ENCODE measurements at places on chromosomes 3 and 15. TPM values are rescaled to one million over a fixed set of nuclear protein-coding genes. Genes with fewer than 3 reads are reported as not detected.

Gene HYAL1
- polyA plus RNA-seq, result 3.7 TPM

Gene B3GALNT1
- 17.0 TPM for polyA plus RNA-seq

Gene P2RY14
- polyA plus RNA-seq, result 0.79 TPM

Gene GPR62
- polyA plus RNA-seq, result 0.18 TPM

Gene RPLP1
- 1,127 TPM for polyA plus RNA-seq

Gene GUCA1C
- polyA plus RNA-seq, result 1.1 TPM

DNA sequence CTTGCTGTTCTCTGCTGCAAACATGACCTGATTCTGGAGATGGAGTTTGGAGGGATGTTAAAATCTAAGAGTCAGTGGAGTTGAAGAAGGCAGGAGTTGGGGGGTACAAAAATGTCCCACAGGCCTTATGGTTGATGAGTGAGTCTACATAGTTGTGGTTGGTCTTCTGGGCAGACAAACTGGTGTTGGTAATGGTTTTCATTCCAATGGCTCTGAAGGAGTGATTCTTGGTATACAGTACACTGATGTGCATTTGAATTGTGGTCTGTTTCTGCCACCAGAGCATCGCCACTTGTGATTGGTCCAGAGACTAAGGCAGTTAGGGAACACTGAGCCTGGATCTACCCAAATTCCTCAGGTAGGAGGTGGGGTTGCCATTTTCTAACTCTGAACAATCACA is 514.1 kb upstream of the CFAP20DC start:
- DNase-seq, result no peak
- no peaks in the 10 kb centered on the region for H3K36me3 ChIP-seq
- H3K4me1 ChIP-seq, result no peaks in the 10 kb centered on the region
- no peak overlapping the region for H3K27ac ChIP-seq
- no peak overlapping the region for H3K4me3 ChIP-seq

DNA sequence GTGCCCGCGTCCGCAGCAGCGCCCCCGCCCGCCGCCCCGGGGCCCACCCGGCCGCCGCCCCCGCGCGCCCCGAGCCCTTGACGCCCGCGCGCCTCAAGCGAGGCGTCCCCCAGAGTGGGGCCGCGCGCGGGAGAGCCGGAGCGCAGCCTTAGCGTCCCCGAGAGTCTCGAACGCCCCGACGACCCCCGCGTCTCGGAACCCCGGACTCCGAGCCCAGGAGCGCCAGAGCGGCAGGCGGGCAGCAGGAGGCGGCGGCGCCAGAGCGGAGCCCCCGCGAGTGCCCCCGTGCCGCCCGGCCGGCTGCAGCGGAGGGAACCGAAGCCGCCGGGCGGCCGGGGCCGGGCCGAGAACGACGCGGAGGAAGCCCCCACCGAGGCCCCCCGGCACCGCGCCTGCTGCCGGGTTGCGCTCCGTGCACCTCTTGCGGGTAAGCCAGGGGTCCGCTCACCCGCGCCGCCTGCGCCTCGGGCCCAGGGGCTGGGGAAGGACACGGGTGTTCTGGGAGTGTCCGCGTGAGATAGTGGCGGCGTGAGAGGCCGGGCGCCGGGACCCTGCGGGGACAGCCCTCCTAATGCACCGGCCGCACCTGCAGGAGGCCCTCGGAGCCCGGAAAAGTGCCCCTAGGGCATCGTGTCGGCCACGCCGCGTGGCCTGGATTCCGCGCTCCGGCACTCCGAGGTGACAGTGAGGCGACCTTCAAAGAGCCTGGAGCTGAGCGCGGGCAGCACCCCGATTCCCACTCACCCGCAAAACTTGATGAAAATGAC is 52.0 kb upstream of the ULK4 start:
- H3K27me3 ChIP-seq, result no peaks in the 10 kb centered on the region
- peak overlapping the region; percentile 75 for H3K4me3 ChIP-seq
- H3K4me1 ChIP-seq, result peaks cover 21% of the 10 kb centered on the region
- H3K27ac ChIP-seq, result peak overlapping the region; percentile 73
- no peaks in the 10 kb centered on the region for H3K36me3 ChIP-seq

DNA sequence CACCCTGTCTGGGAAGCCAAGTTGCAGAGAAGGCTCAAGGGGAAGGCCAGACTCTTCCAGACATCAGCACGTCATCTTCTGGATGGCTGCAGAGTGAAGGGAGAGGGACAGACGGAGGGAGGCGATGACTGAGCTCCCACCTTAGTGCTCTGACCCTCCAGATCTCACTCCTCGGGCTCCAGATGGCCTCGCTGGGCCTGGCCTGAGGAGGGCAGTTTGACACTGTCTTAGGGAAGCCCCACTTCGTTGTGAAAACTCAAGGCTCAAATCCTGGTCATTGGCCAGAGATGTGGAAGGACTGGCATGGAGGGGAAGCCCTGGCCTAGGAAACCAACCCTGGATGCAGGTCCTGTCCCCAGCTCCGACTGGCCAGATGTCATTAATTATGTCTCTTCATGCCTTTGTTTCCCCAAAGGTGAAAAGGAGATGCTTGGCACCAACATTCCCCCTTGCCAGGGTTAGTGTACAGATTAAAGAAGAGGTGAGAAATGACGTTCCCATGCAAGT is 70.4 kb downstream of the ADCY5 start:
- no peak overlapping the region for H3K4me3 ChIP-seq
- H3K27me3 ChIP-seq, result no peaks in the 10 kb centered on the region
- H3K4me1 ChIP-seq, result peaks cover 30% of the 10 kb centered on the region
- H3K36me3 ChIP-seq, result no peaks in the 10 kb centered on the region
- no peak overlapping the region for H3K27ac ChIP-seq
- no peak for DNase-seq

- no peaks in the 10 kb centered on the region for H3K36me3 ChIP-seq
- no peak for DNase-seq
- H3K4me3 ChIP-seq, result no peak overlapping the region
- H3K27me3 ChIP-seq, result no peaks in the 10 kb centered on the region
Observed at GRCh38 chr15:48076454-48076853, 44.3 kb upstream of the SLC24A5 start.

- H3K36me3 ChIP-seq, result no peaks in the 10 kb centered on the region
- DNase-seq, result peak; percentile 73
- H3K4me3 ChIP-seq, result no peak overlapping the region
- no peaks in the 10 kb centered on the region for H3K27me3 ChIP-seq
- H3K27ac ChIP-seq, result no peak overlapping the region
Observed at GRCh38 chr3:170809007-170809974, 60.7 kb downstream of the RPL22L1 start.

DNA sequence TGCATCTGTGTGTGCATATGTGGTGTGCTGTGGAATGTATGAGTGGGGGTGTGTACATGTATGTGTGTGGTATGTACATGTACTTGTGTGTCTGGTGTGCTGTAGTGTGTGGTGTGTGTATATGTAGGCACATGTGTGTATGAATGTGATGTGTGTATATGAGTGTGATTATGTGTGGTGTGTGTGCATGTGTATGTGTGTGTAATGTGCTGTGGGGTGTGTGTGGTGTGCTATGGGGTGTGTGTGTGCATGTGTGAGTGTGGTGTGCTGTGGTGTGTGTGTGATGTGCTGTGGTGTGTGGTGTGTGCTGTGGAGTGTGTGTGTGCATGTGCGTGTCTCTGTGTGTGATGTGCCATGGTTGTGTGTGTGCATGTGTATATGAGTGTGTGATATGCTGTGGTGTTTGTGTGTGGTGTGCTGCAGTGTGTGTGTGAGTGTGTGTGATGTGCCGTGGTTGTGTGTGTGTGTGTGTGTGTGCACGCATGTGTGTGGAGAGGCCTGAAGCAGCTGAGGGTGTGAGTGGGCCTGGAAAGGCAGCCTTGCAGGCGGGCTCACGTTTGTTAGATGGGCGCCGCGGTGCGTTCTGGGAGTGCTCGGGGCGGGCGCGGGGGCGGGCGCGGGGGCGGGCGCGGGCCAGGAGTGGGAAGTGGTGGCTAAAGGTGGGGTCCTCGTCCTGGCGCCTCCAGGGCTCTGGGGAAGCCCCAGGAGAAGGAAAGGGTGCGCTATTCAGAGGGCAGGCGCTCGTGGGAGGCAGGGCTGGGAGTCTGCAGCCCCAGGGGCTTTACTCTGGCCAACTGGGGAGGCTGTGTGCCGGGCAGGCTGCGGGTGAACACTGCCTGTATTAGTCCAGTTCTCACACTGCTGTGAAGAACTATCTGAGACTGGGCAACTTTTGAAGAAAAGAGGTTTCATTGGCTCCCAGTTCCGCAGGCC is 116.9 kb downstream of the GABRG3 start:
- no peak overlapping the region for H3K27ac ChIP-seq
- no peaks in the 10 kb centered on the region for H3K27me3 ChIP-seq
- no peak for DNase-seq
- peak overlapping the region; percentile 31 for H3K4me3 ChIP-seq
- H3K36me3 ChIP-seq, result no peaks in the 10 kb centered on the region
- no peaks in the 10 kb centered on the region for H3K4me1 ChIP-seq

DNA sequence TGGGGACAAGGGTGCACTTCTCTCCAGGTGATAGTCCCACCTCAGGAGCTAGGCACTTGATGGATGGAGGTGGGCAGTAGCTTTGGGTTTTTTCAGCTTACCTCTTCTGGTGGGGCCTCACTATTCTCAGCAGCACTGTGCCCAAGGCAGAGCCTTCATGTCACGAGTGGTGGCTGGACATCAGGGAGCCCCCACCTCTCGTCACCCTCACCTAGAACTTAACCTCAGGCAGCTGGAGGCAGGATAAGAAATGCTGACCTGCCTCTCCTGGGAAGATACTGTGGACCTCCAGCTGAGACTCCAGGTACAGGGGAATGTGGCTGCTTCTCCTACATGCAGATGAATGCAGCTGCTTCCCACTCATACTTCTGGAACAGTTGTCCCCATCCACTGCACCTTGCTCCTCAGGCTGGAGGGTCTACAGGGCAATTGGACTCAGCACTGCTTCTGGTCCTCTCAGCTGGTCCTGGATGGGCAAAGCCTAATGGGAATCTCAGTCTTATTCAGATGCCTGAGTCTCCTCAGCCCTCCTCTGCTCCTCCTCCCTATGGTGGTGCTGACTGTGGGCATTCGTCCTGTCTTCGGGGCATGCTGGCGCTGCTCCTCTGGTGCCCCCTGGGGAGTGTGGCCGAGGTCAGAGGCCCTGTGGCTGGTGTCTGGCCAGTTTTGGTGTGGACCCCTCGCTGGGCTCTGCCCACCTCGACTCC is 129.9 kb downstream of the KLF13 start:
- no peak overlapping the region for H3K27ac ChIP-seq
- H3K4me1 ChIP-seq, result no peaks in the 10 kb centered on the region
- no peak overlapping the region for H3K4me3 ChIP-seq
- DNase-seq, result no peak
- no peaks in the 10 kb centered on the region for H3K36me3 ChIP-seq

DNA sequence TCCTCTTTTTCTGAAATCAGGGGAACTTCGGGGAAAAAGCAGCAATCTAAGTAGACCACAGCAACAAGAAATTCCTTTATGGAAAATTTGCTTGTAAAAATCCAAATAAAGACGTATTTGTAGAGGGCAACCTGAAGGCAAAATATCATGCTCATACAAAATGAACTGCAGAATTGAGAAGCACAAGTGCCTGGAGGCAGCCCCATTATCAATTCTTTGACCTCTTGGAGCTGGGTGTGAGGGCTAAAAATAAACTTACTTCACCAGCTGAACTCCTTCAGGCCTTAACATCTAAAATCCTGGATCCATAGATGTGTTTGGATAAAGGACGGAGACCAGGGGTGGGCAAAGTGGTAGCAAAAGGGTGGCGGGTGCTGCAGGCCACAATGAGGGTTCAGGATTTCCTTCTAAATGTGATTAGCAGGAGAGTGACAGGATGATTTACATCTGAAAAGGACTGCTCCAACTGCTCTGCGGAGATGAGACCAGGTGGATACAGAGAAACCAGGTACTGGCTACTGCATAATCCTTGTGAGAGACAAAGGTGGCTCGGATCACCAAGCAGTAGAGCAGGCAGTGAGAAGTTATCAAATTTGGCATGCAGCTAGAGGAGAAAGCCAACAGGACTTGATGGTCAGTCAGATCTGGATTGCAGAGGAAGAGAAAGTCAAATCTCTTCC is 81.7 kb upstream of the TJP1 start:
- no peaks in the 10 kb centered on the region for H3K4me1 ChIP-seq
- H3K27ac ChIP-seq, result no peak overlapping the region

Measured in testis (tissue), 5 donors.